Placental epithelial cell (primary cell): ENCODE measurements at places on chromosomes 5 and 9. TPM values are rescaled to one million over a fixed set of nuclear protein-coding genes. Genes with fewer than 3 reads are reported as not detected.

Gene GDNF
- total RNA-seq = under 0.01 and 1.2 TPM in 2 replicates

Gene TUSC1
- 18.1 and 22.3 TPM in 2 replicates for total RNA-seq

Gene RNF14
- total RNA-seq = 46.7 and 73.7 TPM in 2 replicates

Gene LCN15
- total RNA-seq = not detected in 2 replicates

Gene ACTBL2
- total RNA-seq = 2.7 and 17.7 TPM in 2 replicates

Gene DOLK
- 13.0 and 29.9 TPM in 2 replicates for total RNA-seq

Gene FOXD4L6
- 0.39 TPM in 1 of 2 replicates, not detected in the other for total RNA-seq

Gene NOXA1
- total RNA-seq = 0.39 and 0.43 TPM in 2 replicates

Gene BRINP1
- 0.76 and 2.4 TPM in 2 replicates for total RNA-seq

Gene PCDHA3
- total RNA-seq = 0.11 and 0.39 TPM in 2 replicates

Gene SLC1A1
- 3.1 and 3.9 TPM in 2 replicates for total RNA-seq

Gene ZDHHC11
- total RNA-seq = 2.4 and 5.1 TPM in 2 replicates

Gene PPP1R26
- 7.6 and 10.6 TPM in 2 replicates for total RNA-seq

Gene SLC6A19
- total RNA-seq = not detected in 2 replicates

Gene SPATA31E1
- total RNA-seq = not detected in 2 replicates

Gene CEP78
- total RNA-seq = 9.0 and 14.3 TPM in 2 replicates

Gene PTAR1
- total RNA-seq = 77.7 and 96.0 TPM in 2 replicates

Gene BRD8
- total RNA-seq = 26.8 and 36.5 TPM in 2 replicates

Gene OR1Q1
- total RNA-seq = not detected in 2 replicates

Gene GFI1B
- total RNA-seq = under 0.01 TPM in 1 of 2 replicates, not detected in the other

Gene NTNG2
- total RNA-seq = under 0.01 and 0.39 TPM in 2 replicates

Gene BAAT
- not detected in 2 replicates for total RNA-seq

Gene LIX1
- 0.43 TPM in 1 of 2 replicates, not detected in the other for total RNA-seq

Gene MYMK
- not detected in 2 replicates for total RNA-seq

Gene CCL27
- not detected in 2 replicates for total RNA-seq

Gene PPP3R2
- total RNA-seq = not detected in 2 replicates
